ENCODE measurements at places on chromosomes 7 and 10.

DNA sequence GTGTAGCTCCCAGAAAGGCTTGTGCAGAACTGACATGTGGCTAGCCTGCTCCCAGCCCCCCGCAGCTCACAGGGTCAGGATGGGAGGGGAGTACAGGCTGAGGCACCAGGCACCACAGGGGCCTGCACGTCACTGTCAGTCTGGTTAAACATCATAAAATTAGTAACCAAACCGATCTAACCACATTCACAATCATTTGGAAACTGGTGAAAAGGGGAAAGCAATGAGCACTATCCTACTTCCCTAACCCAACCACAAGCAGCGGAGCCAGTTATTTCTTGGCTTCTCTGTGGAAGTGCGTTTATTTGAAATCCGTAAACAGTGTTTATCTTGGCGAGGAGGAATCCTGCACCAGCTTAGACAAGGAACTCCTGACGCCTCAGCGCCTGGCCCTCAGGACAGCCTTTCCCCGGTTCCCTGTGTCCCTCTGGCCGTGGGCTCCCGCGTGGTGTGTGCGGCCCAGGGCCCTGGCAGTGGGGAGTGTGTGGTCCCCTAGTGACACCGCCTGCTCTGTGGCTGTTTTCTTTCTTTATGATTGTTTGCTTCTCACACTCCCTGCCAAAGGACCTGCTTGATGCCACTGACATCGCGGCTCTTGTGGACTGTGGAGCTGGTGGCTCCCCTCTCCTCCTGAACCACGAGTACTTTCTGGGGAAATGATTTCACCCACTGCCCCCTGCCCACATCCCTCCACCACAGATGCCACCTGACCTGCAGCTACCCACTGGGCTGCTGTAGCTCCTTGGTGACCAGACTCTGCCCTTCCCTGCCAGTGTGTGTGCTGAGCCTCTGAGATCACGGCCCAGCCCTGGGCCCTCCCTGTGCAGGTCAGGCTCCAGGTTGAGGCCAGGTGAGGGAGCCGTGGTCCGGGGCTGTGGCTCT is 38.0 kb downstream of the INPP5A start:
- peak; percentile 75 for DNase-seq

GRCh38 chr10:29041616-29042015 is 247.3 kb upstream of the LYZL1 start:
- no peak for DNase-seq

- no peak for DNase-seq
Measured at GRCh38 chr10:49458869-49459268, 63.0 kb upstream of the DRGX start.

- DNase-seq: no peak
Measured at GRCh38 chr7:66236713-66237303, 31.7 kb downstream of the TPST1 start.

- DNase-seq: no peak
Measured at GRCh38 chr10:83983578-83984255, 155.6 kb upstream of the GHITM start.

- no peak for DNase-seq
Measured at GRCh38 chr10:98636921-98637329, 190.2 kb upstream of the HPS1 start.

DNA sequence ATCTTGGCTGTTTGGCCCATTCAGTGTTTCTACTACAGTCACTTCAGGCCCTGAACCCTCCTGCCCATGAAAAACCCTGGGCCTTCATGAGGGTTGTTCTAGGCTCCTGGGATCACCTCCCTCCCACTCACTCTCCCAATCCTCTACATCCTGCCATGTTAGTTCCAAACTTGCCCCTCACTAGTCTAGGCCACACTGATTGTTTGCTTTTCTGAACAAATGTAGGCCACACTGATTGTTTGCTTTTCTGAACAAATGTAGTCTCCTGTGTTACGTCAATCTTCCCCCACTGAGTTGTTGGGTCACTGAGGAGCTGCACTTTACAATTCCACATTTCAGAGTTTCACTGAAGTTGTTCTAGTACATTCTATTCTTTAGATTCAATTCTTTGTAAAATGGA is 5.3 kb upstream of the ALDH18A1 start:
- DNase-seq: no peak

- DNase-seq: no peak
Measured at GRCh38 chr10:116766837-116767634, 24.7 kb upstream of the HSPA12A start.

DNA sequence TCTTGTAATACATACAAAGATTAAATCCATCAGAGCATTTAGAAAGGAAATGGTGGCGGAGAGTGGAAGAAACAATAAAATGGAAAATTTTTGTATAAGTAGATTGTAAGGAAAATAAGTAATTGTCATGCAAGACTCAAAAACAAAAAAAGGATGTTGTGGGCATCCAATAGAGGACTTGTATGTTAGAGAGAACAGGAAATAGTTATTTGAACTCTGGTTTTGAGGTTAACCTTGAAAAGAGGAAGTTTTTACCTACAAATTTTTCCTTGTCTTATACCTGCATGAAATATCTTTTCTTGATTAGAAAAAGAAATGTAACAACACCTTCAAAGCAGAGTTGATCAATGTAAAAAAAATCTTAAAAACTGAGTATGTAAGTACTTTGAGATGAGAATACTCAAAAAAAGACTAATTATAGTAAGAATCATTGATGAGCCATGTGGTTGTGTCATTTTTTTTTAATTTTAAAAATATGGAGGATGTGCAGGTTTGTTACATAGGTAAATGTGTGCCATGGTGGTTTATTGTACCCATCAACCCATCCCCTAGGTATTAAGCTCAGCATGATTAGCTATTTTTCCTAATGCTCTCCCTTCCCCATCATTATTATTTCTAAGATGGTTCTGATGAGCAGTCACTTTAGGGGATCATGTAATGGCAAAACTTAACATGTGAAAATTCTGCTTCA is 11.9 kb downstream of the TMEM106B start:
- no peak for DNase-seq

- DNase-seq: no peak
Measured at GRCh38 chr10:78628976-78629375, 439.8 kb upstream of the ZMIZ1 start.

DNA sequence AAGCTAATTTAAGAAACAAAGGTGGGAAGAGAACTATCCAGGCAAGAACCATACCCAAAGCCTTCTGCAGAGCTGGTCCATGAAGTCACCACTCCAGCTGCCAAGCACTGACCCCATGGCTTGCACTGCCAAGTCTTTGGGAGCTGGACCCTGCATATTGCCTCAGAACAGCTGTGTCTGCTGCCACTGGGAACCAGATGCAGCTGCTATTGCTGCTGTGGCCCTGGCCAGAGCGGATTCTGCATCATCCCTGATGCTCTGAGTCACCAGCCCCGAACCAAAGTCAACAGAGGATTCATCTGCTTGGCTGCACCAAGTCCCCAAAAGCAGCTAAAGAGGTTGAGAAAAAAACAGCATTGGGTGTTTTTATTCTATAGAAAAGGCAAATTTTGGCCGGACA is 39.2 kb upstream of the GSAP start:
- no peak for DNase-seq

DNA sequence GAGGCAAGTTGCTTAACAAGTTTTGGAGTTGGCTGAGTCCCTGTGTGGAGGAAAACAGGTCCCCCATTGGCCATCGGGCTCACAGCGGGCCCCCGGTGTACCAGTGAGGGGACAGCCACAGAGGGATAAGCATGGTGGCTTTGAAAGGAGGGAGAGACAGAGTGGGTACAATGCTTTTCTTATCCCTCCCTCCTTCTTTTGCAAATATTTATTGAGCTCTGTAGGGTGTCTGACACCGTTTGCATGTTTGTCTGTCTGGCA is 2.8 kb downstream of the HTRA1 start:
- DNase-seq: no peak

GRCh38 chr10:117214401-117214800 is 17.1 kb downstream of the KCNK18 start:
- no peak for DNase-seq

GRCh38 chr7:112364388-112364787 is 85.9 kb upstream of the IFRD1 start:
- DNase-seq: no peak

- DNase-seq: no peak
Measured at GRCh38 chr10:98886686-98887085, 349.0 kb downstream of the HPSE2 start.

DNA sequence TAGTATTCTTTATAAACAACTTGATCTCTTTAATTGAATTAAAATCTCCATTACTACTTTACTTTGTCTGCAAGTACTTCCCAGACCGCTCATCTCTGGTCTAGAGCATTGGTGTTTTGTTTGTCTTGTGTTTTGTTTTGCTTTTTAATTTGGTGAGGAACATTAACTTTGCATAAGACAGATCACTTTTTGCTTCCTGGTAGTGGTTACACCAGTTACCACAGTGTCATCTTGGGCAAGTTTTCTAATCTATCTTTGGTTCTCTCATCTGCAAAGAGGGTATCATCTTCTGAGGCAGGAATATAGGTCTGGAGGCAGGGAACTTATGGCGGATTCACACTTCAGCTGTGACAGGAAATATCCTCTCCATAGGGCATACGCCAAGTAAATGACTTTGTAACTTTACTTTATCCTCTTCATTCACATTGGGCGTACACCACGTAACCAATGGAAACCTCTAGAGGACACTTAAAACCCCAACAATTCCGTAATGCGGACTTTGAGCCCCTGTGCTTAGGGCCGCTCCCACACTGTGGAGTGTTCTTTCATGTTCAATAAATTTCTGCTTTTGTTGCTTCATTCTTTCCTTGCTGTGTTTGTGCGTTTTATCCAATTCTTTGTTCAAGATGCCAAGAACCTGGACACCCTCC is 83.2 kb upstream of the JAZF1 start:
- DNase-seq: no peak

GRCh38 chr7:100369105-100369504 is 4.2 kb upstream of the PILRA start:
- DNase-seq: peak; percentile 89

DNA sequence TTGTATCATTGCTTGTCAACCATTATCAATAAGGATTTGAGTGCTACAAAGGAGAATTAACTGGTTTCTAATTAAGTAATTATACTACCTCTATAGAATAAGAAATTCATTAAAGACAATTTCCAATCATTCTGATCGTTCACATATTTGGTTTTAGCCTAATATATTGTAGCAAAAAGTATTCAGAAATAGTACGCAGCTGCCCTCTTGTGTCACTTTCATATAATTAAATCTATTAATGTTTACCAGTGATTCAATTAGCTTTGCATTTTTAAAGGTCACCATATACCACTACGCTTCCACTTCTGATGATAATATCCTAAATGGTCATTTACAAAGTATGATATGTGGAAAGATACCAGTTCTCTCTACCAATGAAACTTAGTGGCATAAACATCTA is 128.3 kb downstream of the NEBL start:
- DNase-seq: no peak

GRCh38 chr7:77327932-77328628 is 88.1 kb downstream of the GSAP start:
- no peak for DNase-seq

DNA sequence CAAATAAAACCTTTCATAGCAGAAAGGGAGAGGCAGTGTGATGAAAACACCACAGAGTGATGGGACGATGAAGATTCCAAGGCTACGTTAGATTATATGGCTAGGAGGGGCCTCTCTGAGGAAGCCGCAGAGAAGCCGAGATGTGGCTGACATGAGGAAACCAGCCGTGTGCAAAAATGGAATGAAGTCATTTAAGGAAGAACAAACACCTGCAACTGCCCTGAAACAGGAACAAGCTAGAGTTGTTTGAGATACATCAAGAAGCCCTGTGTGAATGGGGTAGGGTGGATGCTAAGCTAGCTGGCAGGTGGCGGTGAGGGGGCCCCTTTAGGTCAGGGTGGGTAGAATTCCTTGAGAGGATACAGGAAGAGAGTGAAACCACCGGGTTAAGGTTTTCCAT is 129.5 kb downstream of the KLF6 start:
- peak; percentile 11 for DNase-seq

DNA sequence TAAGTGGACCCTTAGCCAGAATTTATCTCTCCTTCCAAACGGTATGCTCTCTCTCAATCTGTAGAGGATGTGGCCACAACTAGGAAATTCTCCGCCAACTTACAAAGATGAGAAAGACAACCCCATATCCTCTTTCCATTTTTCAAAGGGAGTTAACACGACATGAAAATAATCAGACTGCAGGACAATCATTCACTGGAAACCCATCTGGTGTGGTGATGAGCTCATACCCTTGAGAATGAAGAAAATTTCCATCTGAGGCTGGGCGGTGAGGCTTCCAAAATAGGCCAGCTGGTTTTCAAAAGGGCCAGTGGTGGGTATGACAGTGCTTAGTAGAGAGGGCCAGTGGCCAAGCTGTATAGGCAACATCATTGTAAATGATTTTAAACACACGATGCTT is 369.6 kb downstream of the FRMD4A start:
- no peak for DNase-seq

DNA sequence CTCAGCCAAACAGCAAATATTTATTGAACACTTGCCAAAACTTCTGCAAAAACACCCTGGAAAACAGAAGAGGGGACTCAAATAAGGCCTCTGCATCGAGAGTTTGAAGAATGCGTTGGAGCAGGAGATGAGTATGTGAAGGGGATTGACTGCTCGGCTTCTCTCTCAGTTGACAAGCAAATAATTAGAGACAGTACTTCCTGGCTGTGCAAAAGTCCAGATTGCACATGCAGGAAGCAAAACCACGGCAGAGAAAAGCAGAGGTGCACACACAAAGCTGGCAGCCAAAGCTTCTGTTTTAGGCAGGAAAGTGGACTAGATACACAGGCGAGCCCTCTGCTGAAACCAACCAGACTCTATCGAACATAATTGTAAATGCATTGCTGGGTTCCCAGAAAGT is 343.6 kb upstream of the MGMT start:
- no peak for DNase-seq

GRCh38 chr7:50673096-50673495 is 107.9 kb upstream of the DDC start:
- DNase-seq: no peak

GRCh38 chr10:76453997-76454396 is 1022.6 kb downstream of the LRMDA start:
- no peak for DNase-seq

GRCh38 chr10:78473006-78473405 is 439.3 kb downstream of the RPS24 start:
- no peak for DNase-seq

- no peak for DNase-seq
Measured at GRCh38 chr7:99631295-99632109, 14.8 kb downstream of the ZSCAN25 start.

GRCh38 chr7:11317766-11318165 is 344.1 kb downstream of the PHF14 start:
- DNase-seq: no peak

DNA sequence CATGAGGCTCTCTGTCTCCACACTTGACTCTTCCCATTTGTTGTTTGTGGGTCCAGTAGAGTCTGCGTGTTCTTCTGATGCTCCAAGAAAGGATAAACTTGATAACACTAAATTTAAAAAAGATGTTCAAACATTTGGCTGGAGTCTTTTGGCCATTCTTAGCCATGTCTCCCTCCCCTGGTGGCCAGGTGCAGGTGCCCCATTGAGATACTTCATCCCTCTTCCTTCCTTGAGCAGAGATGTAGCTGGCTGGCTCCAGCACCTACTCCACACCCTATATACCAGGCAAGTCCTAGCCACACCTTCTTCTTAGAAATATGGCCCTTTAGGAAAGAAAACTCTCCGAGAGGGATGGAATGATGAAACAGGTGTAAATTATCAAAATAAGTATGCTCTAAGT is 103.2 kb upstream of the GJD4 start:
- no peak for DNase-seq

All from stimulated activated naive B cell treated with anti-CD40 and anti-IgM and Interleukin-4, amounts not matched to agents 10 μg/mL and 1 μg/mL and 100 μg/mL, for 72 hours (primary cell).